ENCODE measurements at places on chromosomes 12 and 14.

GRCh38 chr12:132517013-132517739 is 27.2 kb downstream of the FBRSL1 start:
- DNase-seq, result no peak

DNA sequence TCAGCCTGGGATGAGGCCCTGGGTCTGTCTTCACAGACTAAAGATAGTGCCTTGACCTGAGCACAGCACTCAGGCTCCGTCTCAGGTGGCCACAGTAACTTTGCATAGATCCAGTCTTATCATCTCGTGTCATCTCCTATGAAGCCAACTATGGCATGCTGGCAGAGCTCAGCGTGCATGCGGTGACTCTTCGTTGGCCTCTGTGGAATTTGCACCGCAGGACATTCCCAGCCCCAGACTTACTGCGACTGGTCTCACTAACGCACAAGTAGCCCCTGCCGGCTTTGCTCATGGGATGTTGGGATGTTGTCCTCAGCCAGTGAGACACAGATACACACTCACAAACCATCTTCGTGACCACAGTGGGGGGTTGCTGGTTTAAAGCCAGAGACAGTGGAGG is 199.6 kb downstream of the CHST11 start:
- DNase-seq, result peak; percentile 88

DNA sequence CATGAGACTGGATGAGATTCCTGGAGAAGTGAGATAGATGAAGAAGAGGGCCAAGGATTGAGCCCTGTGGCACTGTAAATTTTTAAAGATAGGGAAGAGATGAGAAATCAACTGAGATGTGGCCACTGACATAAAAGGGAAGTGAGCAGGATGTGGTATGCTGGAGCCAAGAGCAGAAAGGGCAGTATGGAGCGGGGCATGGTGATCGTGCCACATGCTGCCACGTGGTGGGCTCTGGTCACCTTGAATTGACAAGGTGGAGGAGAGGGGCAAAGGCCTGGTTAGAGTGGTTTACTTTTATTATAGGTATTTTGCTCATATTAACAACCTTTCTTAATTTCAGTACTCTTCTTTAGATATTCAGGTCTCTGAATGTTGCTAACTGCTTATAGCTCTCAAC is 257.9 kb downstream of the NEDD1 start:
- no peak for DNase-seq

- DNase-seq, result no peak
Measured at GRCh38 chr14:51845811-51846210, 14.6 kb upstream of the GNG2 start.

GRCh38 chr12:38850461-38850860 is 54.9 kb downstream of the CPNE8 start:
- peak; percentile 76 for DNase-seq

Measured in trophoblast cell (in vitro differentiated cells and primary cell).